Fibroblast of skin of right biceps (primary cell): ENCODE measurements at places on chromosomes 5 and 9.

DNA sequence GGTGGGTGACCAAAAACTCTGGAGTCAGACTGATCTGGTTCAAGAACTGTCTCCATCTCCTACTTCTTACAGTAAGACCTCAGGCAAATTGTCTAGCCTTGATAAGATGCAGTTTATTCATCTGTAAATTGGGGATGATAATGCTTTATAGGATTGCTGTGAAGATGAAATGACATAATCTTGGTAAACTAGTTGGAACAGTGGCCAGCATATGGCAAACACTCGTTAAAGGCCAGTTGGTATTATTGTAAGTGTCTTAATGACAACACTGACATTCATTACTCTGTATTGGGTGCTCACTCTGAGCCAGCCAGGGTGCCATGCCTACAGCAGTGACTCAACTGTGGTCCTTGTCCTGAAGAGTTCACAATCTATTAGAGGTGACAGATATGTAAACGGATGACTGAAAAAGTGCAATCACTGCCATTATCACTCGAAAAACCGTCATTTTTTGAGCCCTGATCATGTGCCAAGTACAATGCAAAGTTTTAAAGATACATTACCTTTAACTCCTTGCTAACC, 84.9 kb upstream of the HSPA9 start:
- DNase-seq, result no peak

DNA sequence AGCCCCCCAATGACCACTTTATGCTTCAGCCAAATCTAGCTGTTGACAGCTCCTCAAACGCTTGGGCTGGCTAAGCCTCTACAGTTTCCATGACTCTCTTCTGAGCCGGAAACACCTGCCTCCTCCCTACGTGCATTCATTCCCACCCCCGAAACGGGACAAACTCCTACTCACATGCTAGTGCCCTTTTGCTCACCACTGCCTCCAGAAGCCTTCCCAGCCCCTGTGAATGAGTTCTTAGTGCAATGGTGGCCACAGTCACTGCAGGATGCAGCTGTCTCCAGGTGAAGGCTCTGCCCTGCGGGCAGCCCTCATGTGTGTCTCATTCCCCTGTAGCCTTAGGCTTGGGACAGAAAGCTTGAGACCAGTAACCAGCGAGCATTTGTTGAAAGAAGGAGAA, 68.8 kb upstream of the DAB2IP start:
- DNase-seq, result no peak

- DNase-seq, result no peak
Measured at GRCh38 chr5:147436596-147436995, 73.3 kb downstream of the DPYSL3 start.

DNA sequence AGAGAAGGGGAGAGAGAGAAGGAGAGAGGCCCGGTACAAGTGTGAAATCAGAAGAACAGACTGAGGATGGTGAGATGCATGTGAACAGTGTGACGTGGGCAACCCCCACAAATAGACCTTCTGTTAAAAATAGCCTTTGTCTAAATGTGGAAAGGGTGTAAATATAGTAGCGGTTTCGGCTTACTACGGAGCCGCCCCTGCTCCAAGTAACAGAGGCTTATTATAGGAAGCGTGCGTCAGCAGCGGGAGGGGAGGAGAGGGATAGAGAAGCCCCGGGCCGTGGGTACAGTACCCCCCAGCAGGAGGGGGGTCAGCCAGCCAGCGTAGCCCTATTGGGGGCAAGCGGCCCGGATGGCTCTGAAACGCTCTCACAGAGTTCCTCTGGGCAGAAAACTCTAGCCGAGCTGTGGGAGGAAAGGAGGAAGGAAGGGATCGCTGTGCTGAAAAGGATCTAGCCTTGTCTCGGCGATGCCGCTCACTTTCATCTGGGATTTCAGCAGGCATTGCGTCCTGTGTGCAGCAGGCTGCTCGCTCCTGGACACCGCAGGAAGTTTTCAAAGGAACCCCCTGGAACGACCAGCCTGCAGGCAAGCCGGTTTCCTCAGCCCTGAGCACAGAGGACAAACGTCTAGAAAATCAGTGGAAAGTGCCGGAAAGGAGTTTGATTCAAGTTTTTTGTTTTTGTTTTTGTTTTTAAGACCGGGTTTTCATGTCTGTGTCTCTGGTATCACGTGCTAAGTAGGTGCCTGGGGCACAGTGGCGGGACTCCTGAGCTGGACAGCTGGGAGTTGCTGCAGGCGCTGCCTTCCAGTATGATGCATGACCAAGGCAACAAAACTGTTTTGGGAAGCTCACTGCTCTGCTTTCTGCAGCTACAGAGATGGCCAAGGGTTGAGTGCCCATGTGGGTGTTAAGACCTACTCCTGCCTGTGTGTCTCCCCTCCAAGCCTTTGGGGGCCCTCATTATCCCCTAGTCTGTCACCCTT, 146.6 kb downstream of the SEC61B start:
- peak; percentile 92 for DNase-seq
